ENCODE measurements at places on chromosomes 2 and 18.
A peak's percentile ranks its signal among the peaks of the same experiment; 100 is the strongest.

- DNase-seq, result no peak
These were observed 45.2 kb downstream of the ADNP2 start for GRCh38 chr18:80154293-80154692.

DNA sequence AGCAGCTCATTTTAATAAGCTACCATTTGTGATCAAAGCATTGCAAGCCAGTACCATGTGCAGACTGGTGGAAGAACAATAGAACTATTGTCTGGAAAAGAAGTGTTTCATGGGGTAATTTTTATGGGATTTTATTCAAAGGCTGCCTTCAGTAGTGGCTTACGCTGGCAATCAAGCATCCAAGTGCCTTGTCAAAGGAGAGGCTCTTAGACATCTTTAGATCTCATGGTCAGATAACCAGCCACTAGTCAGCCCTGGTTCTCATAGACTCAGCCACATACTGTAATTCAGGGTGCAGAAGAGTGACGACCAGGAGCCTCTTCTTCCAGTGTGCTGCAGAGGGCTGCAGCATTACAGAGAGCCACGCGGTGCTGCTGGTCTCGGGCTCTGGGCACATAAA lies 98.5 kb upstream of the NOSTRIN start:
- DNase-seq, result no peak

DNA sequence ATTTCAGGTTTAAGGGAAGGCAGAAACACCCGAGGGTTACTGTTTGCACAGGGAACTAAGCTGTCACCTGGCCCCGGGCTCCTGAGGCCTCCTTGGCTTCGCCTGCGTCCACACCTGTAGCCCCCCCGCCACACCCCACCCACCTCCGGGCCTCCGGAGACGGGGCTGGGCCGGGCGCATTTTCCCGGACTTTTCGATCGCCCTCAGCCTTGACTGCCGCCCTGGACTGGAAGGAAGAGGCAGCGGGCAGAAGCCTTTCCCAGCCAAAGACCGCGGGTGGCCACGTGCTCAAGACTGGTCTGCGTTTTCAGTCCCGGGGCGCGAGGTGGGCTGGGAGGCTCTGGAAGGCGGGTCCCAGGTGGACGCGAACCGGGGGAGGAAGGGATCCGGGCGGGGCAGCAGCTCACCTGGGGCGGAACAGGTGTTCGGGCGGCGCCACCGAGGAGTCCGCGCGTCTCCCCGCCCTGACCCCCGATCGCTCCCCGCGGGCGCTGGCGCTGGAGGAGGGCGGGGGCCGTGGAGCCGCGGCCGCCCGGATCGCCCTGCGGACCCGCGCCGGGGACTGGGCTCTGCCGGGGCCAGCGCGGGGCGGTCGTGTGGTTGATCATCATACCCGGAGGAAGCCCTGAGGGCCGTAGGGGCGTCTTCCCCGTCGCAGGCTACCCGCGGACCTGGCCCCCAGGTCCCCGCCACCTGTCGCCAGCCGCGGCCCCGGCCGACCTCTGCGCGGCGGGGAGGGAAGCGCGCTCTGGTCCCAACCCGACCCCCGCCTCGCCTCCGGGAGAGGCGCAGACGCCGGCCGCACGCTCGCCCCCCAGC lies 3.2 kb downstream of the ID2 start:
- DNase-seq, result peak; percentile 46

DNA sequence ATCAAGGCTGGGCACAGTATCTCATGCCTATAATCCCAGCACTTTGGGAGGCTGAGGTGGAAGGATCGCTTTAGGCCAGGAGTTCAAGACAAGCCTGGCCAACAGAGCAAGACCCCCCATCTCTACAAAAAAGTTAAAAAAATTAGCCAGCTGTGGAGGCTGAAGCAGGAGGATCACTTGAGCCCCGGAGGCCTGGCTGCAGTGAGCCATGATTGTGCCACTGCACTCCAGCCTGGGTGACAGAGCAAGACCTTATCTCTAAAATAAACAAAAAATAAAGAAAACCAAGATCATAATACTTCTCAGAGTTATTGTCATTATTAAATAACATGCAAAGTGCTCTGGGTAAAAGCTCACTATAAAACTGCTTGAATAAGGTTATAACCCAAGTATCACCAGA lies 14.9 kb downstream of the IL1RN start:
- DNase-seq, result no peak
